ENCODE measurements at places on chromosomes 4 and X.
A peak's percentile ranks its signal among the peaks of the same experiment; 100 is the strongest.

DNA sequence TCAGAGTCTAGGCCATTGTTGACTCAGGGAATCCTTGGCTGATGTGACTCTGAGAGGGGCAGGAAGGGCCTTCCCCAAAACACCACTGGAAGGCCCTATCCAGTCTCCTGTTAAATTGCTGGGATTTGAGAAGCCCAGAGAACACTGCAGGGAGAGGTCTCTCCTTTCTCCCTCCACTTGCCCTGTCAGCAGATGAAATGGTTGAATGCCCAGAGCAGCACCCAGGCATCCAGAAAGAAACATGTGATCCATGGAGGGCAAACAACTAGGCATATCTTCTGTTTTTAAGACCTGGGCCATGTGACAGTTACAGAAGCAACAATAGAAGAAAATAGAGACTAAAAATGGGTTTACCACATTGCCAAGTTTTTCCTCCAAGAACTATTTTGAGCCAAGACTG is 291.1 kb downstream of the QDPR start:
- no peak for DNase-seq

DNA sequence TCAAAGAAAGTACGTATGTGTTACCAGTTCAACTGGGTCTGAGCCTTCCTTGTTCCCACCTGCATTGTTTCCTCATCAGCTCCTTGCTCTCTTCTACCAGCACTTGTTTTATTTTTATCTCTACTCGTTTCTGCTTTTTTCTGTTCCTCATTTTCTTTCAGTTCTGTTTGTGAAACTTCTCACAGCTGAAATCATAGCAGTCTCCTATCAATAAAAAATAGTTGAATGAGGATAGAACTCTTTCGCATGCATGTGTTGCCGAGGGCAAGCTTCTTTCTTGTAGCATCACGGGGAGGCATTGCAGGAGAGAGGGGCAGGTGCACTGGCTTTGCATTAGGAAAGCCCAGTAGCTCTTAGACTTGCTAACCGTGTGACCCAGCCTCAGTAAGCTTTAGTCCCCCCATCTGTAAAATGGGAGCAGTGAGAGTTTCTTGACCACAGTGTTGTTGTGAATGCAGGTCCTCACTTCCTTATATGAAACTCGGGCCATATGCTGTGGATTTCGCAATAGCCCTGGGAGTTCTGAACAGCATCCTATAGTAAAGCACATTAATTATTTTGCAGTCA is 24.7 kb downstream of the OFD1 start:
- DNase-seq: no peak

GRCh38 chrX:27565992-27566391 is 24.2 kb upstream of the DCAF8L2 start:
- no peak for DNase-seq

- DNase-seq: no peak
Measured at GRCh38 chrX:123172869-123173268, 11.2 kb upstream of the GRIA3 start.

GRCh38 chr4:140799686-140800225 is 43.6 kb upstream of the TBC1D9 start:
- DNase-seq: no peak

- DNase-seq: no peak
Measured at GRCh38 chrX:153625271-153626024, 21.6 kb upstream of the DUSP9 start.

- peak; percentile 11 for DNase-seq
Measured at GRCh38 chrX:102154218-102154860, 1.4 kb downstream of the BEX5 start.

DNA sequence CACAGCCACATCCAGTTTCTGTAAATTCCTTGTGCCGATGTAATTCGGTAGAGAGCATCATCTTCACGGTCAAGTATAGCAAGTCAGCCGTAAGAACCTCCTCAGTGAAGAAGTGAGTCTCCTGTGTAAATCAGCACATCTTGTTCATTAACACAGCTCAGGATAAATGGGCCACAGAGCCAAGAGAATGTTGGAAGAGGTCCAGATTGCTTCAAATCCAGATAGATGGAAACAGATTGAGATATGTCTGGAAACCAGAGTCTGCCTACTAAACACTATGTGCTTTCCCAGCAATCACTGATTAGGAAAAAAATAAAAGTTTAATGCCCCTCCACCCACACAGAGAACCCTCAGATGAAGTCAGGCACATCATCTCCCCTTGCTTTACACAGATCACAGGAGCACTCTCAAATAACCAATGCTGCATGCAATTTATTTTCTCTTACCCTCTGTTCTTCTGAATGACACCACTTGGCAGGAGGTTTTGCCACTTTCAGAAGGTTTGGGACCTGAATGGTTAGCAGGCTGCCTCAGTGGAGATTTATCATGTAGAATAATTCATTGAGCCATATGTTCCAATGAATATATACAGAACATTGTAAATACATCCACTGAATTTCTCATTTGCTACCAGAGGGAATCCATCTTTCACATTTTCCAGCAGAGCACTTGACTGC is 357.7 kb downstream of the C4orf33 start:
- DNase-seq: no peak

GRCh38 chr4:184825141-184825895 is 450 bp downstream of the ACSL1 start:
- peak; percentile 38 for DNase-seq

DNA sequence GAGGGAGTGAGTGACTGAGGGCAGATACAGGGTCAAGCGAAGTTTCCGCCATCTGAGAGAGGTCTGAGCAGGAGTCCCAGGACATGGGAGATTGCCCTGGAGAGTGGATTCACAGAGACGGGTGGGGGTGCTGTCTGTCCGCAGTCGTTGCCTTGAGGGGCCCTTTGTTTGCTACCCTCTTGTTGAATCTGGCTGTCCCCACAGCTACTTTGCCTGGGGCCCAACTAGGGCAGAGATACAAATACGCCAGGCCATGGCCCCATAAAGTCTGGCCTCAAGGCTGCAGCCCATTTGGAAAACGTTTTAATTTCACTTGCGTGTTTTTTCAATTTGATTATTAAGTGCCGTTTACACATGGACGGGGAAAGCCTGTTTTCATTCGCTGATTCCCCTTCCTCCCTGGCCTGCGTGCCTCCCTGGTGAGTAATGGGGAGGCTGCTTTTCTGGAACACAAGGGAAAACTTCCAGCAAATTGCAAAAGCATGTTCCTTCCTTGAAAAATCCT is 134.4 kb downstream of the SMIM20 start:
- DNase-seq: no peak

GRCh38 chrX:19057856-19058255 is 64.4 kb downstream of the ADGRG2 start:
- DNase-seq: no peak

GRCh38 chrX:136121788-136122187 is 25.5 kb upstream of the FHL1 start:
- DNase-seq: no peak
